Left lung (tissue), 14 donors: ENCODE measurements at places on chromosomes 11 and 22. TPM values are rescaled to one million over a fixed set of nuclear protein-coding genes. Genes with fewer than 3 reads are reported as not detected.

GTSE1 gene
- 6.4 TPM for total RNA-seq

- DNase-seq: no peak
- no peak overlapping the region for H3K27ac ChIP-seq
- H3K27me3 ChIP-seq: peaks cover 12% of the 10 kb centered on the region
- H3K36me3 ChIP-seq: no peaks in the 10 kb centered on the region
These were observed 134.9 kb upstream of the ISX start for GRCh38 chr22:34931026-34931425.

DNA sequence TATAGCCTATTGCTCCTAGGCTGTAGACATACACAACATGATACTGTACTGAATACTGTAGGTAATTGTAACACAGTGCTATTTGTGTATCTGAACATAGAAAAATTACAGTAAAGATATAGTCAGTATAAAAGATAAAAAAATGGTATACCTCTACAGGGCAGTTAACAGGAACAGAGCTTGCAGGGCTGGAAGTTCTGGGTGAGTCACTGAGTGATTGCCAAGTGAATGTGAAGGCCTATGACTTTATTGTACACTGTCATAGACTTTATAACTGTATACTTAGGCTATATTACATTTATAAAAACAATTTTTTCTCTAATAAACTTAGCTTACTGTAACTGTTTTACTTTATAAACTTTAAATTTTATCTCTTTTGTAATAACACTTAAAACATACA, 332.4 kb upstream of the ARHGAP42 start:
- H3K27me3 ChIP-seq: no peaks in the 10 kb centered on the region
- H3K4me1 ChIP-seq: no peaks in the 10 kb centered on the region
- no peaks in the 10 kb centered on the region for H3K36me3 ChIP-seq
- DNase-seq: no peak
- H3K4me3 ChIP-seq: no peak overlapping the region

- no peak overlapping the region for H3K27ac ChIP-seq
- no peak for DNase-seq
- H3K4me3 ChIP-seq: no peak overlapping the region
- H3K27me3 ChIP-seq: peaks cover 21% of the 10 kb centered on the region
These were observed 109.7 kb upstream of the CLPB start for GRCh38 chr11:72543849-72544542.

GRCh38 chr11:74010306-74011300, 1.7 kb upstream of the UCP3 start:
- H3K36me3 ChIP-seq: no peaks in the 10 kb centered on the region
- no peaks in the 10 kb centered on the region for H3K4me1 ChIP-seq
- H3K4me3 ChIP-seq: no peak overlapping the region
- no peak overlapping the region for H3K27ac ChIP-seq
- no peaks in the 10 kb centered on the region for H3K27me3 ChIP-seq

DNA sequence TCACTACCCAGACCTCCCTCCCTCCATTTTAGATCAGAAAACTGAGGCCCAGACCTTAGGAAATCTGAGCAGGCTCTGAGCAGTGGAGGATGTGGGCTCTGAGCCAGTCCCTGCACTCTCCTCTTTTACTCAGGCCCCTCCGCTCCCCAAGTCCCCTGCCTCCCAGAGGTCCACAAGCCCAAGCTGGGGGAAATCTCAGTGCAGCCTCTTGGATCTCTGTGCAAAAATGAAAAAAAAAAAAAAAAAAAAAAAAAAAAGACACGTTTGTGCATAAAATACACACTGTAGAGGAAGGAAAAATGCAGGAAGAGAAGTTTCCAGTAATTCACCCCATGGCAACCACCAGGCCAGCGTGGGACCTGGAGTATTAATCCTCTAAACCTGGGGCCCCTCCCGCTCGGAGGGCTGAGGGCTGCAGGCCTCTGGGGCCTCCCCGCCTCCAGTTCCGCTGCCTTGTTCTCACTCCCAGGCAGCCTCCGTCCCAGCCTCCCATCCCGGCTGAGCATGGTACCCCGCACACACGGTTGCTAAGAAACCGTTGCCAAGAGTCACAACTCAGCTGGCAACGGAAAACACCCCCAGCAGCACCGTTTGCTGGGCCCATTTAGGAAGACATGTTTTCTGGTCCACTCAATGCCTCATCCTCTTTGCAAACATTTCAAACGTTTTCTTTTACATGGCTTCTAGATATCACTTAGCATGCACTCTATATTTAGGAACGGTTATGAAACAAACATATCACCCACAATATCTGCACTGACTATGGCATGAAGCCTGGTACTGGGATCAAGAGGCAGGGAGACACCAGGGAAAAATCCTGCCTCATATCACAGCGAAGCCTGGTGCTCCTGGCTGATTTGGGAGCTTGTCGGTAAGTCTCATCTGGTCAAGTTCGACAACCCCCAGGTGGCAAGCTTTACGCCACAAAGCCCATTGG, 227.5 kb downstream of the CTTN start:
- DNase-seq: peak; percentile 59
- H3K27ac ChIP-seq: no peak overlapping the region
- H3K27me3 ChIP-seq: no peaks in the 10 kb centered on the region
- H3K4me1 ChIP-seq: no peaks in the 10 kb centered on the region
- no peaks in the 10 kb centered on the region for H3K36me3 ChIP-seq
